B cell (primary cell): ENCODE measurements at places on chromosomes 3 and 15.
A peak's percentile ranks its signal among the peaks of the same experiment; 100 is the strongest.

DNA sequence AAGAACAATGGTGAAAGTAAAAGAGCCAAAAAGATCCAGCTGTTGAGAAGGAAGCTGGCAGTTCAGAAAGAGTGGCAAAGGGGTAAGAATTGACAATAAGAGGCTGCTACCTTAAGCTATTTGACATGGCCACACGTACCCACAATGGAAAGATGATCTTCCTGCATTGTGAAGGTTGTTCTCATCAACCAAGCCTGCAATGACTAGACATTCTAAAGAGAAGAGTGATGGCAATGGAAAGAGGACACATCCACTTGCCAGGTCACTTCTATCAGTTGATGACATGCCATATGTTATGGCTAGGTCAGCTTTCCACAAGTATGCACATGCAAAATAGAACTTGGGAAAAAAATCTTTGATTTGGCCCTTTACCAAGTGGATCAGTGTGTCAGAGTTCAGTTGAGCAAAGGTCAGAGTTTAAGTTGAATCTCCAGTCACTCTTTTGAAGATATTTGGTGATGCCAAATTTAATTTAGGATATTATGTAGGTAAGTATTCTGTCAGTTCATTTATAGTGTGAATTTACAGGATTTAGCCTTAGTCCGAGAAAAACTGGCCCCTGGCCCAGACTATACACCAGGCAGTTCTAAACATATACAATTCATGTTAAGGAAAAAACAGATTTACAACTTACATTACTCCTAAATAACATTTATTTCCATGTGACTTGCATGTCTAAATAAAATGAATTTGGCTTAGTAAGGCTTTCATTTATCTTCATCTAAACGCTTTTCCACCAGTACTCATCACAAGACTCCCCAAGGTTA is 104.9 kb upstream of the FLNB start:
- no peak for DNase-seq

DNA sequence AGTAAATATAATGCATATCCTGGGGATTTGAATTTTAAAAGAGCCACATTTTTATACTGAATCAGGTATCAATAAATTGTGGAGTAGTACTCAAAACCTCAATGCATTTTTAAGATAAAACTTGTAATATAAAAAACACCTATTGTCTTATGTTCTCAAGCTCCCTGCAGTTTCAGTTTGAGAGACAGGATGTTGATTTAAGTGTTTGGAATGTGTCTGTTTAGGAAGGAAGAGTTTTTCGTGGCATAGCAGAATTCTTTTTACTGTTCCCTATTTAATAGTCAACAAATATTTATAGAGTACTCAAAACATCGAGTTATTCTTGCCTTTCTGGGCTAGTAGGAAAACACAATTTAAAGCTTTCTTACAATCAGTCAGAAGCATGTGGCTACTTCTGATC is 146.1 kb upstream of the BCHE start:
- DNase-seq, result no peak

- no peak for DNase-seq
These were observed 27.9 kb upstream of the SLC12A8 start for GRCh38 chr3:125240496-125240895.

DNA sequence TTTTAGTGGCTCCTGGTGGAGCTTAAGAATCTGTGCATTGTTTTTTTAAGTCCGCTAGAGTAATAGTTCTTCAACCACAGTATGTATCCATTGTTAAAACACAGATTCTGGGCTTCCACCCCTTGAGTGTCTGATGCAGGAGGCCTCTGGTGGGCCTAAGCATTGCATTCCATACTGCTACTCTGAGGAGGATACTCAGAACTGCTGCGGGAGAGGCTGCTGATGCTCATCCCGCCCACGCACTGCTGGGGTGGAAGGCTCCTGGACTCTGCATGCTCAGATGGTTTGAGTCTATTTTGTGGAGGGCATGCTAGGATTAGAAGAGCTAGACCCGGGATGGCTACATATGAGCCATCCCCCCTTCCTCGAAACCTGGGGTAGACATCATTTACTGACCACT is 74.4 kb downstream of the THSD4 start:
- DNase-seq, result no peak

GRCh38 chr3:4581498-4581897 is 88.3 kb downstream of the ITPR1 start:
- no peak for DNase-seq

DNA sequence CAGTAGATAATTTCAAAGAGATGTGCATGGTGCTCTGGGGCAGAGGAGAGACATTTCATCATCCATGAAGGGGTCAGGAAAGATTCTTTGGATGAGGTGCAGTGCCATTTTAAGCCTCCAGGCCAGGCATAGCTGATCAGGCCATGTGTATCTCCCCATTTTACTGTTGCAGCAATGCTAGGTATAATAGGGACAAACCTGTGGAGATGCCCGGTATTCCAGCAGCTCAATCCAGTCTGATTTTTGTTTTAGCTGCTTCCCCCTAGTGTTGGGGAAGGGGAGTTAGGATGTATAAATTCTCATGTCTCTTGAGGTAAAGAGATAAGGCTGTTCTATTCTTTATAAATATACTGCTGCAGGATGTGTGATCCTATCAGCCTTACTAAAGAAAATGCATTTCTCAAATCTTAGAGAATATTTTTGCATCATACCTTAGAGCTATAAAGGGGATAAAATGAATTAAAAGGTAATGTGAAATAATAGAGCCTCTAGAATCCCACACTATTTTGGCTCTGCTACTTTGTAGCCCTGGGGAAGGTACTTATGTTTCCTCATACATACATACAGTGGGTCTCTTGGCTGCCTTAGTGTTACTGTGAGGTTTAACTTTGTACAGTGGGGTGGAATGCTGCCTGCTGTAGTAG is 5.2 kb downstream of the CDV3 start:
- DNase-seq, result peak; percentile 26

DNA sequence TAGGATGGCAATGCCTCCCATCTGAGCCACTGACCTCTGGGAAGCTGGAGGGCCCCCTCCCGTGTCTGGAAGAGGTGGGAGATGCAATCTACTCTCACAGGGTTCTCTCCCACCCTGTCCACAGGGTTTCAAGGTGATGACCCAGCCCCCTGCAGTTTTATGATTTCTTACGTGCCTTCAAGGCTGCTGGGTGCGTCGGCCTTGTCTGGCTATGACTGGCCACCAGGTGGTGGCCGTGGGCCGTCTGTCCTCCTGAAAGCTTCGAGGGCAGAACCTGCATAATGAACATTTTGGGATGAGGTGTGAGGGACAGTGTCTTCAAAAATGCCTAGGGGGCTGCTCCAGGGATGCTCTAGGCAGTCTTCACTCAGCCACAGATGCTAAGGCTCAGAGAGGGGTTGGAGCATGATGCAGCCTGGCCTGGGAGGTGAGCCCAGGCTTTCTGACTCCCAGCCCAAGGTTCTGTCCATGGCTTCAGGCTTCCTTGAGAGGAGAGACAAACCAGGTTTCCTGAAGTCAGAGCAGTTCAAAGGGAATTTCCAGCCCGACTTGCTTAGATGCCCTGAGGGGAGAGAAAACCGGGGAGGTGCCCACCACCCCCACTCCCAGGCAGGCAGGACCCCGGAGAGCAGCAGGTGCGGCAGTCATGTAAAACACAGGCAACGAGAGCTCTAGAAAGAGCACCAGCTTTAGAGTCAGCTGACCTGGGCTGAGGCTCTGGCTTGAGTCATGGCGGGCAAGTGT is 18.7 kb downstream of the ISG20 start:
- DNase-seq, result peak; percentile 47

GRCh38 chr3:44011680-44012079 is 230.0 kb upstream of the TOPAZ1 start:
- DNase-seq, result no peak

DNA sequence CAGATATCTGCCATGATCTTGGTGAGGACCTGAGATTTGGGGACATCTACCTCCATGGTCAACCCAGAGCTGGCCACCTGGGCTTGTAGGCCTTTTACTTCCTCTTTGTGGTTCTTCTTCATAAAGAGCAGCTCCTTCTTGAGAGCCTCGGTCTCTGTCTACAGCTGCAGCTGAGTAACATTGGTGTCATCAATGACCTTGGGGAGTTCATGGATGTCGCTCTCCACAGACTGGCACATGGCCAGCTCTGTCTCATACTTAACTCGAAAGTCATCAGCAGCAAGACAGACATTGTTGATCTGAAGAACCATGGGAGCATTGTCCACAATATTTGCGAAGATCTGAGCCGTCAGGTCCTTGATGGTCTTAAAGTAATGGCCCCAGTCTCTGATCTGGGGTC is 15.7 kb upstream of the RASA2 start:
- DNase-seq, result no peak
